ENCODE measurements at places on chromosomes 7 and 10.
A peak's percentile ranks its signal among the peaks of the same experiment; 100 is the strongest.

- no peak for DNase-seq
These were observed 5.8 kb downstream of the COMTD1 start for GRCh38 chr10:75229971-75230370.

DNA sequence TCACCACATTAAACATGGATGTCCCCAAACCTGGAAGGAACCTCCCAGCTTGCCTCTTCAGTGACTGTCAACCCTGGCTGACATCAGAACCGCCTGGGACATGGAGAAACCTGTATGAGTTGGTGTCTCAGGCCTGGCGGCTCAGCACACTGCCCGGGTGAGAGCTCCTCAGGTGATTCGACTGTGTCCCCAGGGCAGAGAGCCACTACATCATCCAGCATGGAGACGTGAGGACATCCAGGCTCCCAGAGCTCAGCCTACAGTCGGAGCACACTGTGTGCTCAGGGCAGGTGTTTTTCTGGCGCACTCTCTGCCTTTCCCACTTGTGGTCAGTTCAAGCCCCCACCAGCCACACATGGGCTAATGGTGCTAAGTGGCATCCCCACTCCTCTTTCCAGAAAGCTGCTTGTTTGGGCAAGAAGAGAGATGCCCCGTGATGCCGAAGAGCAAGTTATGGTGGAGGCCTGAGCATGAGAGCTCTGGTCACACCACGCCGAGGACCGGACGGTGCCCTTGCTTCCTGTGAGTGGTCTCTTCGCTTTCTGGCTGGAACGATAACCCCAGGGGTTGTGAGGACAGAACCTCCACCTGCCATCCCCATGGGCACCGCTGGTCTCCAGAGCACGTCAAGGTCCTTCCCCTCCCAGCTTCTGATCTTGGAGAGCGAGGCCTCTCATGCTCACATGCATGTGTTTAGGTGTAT, 38.5 kb downstream of the AMZ1 start:
- DNase-seq, result no peak

- DNase-seq, result no peak
These were observed 6.2 kb downstream of the OPALIN start for GRCh38 chr10:96352582-96352981.

DNA sequence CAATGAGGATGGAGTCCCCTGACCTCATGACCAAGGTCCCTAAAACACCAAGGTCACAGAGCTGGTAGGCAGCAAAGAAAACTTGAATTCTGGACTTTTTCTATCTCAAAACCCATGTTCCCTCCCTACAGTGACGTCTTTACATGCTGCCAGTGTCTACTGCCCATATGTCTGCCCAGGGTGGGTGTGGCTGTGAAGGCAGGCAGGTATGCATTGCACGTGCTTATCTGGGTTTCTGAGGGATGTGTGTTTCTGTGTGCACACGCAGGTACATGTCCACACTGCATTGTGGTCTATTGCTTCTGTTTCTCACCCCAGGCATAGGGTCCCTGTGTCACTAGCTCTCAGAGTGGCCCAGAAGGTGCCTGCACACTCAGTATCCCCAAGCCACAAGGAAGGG, 13.5 kb downstream of the ATP6V1F start:
- DNase-seq, result no peak

DNA sequence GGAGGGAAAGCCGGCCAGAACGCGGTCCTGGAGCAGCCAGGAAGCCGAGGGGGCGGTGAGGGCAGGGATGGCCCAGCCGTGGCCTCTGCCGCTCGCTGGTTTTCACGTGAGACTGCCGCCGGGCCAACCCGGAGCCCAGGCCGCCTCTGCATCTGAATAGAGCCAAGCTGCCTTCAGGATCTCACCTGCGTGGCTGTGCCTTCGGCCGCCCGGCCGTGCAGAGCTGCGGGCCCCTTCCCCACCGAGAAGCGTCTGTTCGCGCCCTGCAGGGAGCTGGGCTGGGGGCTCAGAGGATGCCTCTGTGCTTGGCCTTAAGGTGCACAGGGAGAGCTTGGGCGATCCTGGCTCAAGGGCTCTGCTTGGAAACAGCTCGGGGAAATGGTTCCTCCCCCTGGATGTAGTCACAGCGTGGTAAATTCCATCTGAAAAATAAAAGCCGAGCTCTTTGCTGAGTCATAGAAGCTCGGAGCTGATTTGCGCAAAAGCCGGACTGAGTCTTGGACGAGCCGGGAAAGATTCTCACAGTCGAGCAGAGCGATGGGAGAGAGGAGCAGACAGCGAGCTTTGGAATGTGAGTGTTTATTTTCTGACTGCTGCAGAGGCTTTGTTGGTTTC, at the start of gene JAKMIP3:
JAKMIP3 (plus strand) TSS at position 456 of the 615 bp plus-strand sequence. CDS start 38,863 bp downstream, outside the sequence.
- DNase-seq, result no peak

GRCh38 chr7:70487428-70487827, 644.5 kb upstream of the GALNT17 start:
- DNase-seq, result no peak

DNA sequence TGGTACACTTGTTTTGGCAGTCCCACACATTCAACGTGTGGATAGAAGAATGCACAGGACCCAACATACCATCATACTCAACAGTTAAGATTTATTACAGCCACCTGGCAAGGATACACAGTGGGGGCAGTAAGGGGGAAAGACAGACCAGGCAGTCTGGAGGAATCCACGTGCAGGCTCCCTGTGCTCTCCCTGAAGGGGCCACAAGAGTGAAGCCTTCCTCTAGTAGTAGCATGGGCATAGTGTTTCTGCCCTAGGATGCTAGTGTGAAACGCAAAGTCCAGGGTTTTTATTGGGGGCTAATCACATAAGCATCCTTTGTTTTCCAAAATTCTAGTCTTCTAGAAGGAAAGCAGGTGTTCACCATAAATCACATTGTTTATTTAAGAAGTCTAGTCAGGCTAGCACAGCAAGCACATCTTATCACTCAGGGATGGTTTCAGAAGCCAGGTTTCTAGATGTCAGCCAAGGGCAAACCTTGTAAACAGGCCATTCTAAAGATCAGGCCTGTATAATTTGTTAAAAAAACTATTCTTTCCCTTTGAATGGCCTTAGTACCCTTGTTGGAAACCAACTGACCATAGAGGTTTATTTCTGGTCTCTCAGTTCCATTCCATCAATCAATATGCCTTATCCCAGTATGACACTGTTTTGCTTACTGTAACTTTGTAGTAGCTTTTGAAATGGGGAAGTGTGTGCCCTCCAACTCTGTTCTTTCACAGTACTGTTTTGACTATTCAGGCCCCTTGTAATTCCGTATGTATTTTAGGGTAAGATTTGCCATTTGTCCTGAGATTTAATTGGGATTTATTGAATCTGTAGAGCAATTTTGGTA, 12.4 kb upstream of the TFAM start:
- DNase-seq, result no peak

DNA sequence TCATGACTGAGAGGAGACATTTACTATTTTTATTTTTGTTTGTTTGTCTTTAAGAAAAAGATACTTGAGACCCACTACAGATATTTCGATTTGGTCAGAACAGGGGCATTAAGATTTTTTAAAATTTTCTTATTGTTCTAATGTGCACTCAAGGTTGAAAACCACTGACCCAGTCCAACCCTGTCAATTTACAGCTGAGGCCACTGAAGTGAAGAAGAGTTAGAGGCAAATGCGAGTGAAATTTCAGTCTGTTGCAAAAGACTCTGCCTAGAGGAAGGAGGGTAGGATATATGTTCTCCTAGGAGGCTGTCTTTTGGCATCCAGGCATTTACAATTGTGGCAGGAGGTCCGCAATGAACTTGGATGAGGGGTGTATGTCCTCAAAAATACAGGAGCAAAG, 396.3 kb downstream of the RPS24 start:
- no peak for DNase-seq

- no peak for DNase-seq
These were observed 11.6 kb downstream of the CHAT start for GRCh38 chr10:49625411-49625810.

GRCh38 chr7:77238703-77239136, 39.1 kb upstream of the FGL2 start:
- DNase-seq, result no peak

GRCh38 chr10:102449321-102450123, 1.8 kb downstream of the C10orf95 start:
- DNase-seq, result peak; percentile 59

- no peak for DNase-seq
These were observed 14.5 kb downstream of the PDGFA start for GRCh38 chr7:505171-505570.

- DNase-seq, result no peak
These were observed 803.0 kb downstream of the GRM8 start for GRCh38 chr7:126449611-126450268.

DNA sequence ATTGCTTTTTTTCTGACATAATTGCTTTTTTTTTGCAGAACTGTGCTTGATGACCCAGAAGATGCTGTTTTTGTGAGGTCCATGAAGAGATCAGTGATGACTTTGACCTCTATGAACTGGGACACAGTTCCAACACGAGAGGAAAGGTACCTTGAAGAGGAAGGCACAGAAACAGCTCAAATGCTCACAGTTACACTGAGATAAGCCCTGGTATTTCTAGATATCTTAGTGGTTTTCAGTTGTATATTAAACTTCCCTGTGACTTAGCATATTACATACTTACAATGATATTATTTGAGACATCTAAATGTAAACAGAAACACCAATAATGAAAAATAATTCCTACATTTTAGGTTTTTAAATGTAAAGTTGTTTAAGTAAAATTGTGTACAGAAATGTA, 54.7 kb downstream of the LRRC72 start:
- DNase-seq, result no peak

GRCh38 chr10:130748409-130749057, 563.0 kb downstream of the TCERG1L start:
- DNase-seq, result no peak

- DNase-seq, result no peak
These were observed 979 bp upstream of the NODAL start for GRCh38 chr10:70442332-70442988.

DNA sequence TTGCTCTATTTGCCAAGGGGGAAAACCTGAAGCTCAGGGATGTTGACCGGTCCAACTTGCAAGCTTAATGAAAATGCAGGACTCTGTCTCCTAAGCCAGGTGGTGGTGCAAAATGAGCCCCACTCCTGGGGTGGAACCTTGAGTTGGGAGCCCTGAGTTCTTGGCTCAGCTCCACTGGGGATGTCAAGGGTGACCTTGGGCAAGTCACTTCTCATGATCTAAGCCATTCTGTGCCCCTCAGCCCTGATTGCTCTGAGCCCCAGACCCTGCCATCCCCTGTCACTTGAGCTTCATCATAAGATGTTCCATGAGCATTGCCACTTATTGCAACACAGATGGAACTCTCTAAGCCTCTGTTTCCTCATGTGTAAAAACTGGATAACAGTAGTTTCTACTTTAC, 33.9 kb downstream of the MYL10 start:
- no peak for DNase-seq

DNA sequence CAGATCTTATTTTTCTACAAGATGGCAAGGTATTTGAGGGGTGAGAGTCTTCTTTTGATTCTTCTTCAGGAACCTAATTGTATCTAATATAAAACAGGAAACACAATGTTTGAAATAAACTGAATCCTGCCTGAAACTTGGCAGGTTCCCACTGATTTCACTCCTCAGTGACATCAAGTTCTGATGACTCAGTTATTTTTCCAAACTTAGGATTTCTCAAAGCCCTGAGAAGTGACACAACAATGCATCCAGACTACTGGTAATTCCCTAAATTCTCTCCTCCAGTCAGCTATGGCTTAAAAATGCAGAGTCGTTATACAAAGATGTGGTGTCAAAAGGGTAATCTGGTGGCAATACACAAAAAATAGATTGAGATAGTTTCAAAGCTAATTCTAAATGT, 80.9 kb downstream of the ABLIM1 start:
- DNase-seq, result no peak

DNA sequence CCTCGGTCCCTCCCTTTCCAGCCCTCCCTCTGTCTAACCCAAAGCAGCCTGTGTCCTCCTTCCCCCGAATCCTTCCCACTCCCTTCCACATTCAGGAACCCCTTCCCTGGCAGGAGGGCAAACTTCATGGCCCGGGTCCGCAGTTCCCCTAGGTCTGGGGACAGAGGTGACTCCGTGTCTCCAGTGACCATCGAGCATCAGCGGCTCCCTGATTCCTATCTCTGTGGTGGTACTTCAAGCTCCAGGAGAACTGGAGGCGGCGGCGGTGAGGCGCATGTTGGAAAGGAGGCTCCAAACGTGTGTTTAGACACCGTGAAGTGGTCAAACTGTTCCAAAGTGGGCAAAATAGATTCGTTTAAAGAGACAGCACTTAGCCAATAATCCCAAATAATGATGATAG, 148.1 kb downstream of the PAXIP1 start:
- no peak for DNase-seq

- DNase-seq, result no peak
These were observed 47.0 kb downstream of the FAM171A1 start for GRCh38 chr10:15324113-15324512.

DNA sequence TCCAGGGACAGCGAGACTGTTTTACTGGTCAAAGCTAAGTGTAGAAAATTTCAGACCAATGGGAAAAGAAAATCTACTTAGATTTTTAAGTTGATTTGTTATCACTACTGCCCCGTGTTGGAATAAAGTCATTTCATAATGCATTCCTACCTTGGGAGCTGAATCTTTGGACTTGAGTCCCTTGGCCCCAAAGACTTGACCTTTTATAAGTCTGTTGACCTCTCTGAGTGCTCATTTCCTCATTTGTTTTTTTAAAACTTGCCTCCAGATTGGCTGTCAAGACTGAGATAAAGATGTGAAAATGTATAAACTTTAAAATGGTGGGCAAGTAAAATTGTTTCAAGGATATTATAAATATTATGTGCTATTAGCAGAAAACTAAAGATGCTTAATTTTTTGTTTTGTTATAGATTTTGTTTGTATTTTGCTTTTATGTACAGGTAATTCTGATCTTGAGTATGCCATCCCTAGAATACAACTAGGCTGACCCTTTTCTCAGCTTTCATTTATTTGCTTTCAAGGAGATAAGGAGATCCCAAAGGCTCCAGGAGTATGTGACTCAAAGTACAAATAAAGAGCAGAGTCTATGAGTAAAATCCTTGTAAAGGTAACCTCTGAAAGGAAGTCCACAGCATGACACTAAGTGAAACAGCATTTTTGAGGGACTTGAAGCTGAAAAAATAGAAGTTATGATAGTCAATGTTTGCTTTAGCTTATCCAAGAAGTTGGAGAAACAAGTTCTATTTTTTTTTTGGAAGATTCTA, 54.6 kb downstream of the TMEM26 start:
- DNase-seq, result no peak

GRCh38 chr7:86916277-86916825, 143.1 kb downstream of the ELAPOR2 start:
- no peak for DNase-seq

DNA sequence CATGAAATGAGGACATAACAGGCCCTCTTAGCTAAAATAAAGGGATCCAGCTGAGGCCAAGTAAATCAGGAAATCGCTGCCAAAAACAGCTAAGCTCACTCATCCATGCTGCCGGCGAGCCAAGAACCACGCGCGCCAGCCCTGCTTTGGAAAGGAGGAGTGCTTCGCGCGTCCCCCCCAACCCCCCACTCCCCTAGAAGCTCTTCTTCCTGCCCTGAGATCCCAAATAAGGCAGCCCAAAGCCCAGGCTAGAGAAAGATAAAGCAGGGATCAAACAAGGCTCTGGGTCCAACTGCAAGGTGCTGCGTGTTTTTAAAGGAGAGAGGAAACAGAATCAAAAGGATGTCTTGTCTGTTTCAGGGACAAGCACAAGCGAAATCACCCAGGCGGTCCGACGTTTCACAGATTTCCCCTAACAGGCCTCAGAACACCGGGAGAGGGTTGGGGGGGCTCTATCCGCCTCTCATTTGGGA, 168.3 kb upstream of the AUTS2 start:
- DNase-seq, result peak; percentile 78

GRCh38 chr7:11648980-11649379, 183.0 kb downstream of the THSD7A start:
- no peak for DNase-seq

GRCh38 chr7:19928247-19928646, 154.8 kb upstream of the TMEM196 start:
- DNase-seq, result no peak

- peak; percentile 52 for DNase-seq
These were observed 2.8 kb downstream of the CALML3 start for GRCh38 chr10:5527332-5528200.
